Stimulated activated CD4-positive, alpha-beta T cell treated with anti-CD3 and anti-CD28 coated beads, Interleukin-1b, Interleukin-23, amount 100 ng/mL, for 24 hours (primary cell): ENCODE measurements at places on chromosomes 1 and 21.

DNA sequence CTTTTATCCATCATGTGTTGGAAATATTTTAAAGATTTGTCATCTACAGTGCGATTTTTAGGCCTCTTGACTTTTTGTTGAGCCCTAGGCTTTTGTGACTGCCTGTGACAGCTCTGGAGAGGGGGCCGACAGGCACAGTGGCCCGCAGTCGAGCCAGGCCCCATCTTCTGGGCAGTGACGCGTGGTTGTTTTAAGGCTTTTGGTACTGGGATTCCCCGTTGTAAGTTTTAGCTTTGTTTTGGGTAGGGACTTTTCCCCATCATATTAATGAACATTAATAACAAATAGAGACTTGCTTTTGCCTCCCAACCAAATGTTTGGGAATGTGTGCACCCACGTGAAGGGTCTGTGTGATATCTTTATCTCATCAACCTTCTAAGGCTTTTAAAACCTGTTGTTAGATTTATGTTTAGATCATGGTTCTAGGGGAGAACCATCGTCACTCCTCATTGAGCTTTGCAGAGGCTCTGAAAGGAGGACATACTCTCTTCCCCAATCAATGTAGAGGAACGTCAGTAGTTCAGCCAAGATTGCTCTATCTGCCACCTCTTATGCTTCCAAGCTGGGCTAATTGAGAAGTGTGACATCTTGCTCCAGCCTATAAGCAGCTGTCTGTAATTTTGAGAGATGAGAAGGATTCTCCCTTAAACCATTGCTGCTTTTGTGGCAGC is 34.6 kb downstream of the MAPKAPK2 start:
- DNase-seq, result no peak

DNA sequence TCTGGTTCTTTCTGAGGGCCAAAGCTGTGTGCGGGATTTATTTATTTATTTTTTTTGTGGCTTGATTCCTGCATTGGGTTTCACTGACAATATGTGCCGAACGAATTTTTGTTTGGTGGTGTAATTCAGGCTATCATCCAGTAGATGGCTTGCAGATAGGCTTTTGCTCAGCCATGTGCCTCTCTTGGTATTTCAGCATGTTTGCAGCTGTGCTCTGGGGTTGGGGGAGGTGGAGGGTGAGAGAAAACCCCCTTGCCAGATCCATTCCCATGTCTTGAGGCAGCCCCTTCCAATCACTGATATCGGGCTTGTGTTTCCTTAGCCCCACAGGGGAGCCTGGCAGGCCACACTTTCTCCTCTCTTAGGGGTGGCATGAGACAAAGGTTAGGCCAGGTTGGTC is 302.4 kb downstream of the PTGER3 start:
- no peak for DNase-seq

DNA sequence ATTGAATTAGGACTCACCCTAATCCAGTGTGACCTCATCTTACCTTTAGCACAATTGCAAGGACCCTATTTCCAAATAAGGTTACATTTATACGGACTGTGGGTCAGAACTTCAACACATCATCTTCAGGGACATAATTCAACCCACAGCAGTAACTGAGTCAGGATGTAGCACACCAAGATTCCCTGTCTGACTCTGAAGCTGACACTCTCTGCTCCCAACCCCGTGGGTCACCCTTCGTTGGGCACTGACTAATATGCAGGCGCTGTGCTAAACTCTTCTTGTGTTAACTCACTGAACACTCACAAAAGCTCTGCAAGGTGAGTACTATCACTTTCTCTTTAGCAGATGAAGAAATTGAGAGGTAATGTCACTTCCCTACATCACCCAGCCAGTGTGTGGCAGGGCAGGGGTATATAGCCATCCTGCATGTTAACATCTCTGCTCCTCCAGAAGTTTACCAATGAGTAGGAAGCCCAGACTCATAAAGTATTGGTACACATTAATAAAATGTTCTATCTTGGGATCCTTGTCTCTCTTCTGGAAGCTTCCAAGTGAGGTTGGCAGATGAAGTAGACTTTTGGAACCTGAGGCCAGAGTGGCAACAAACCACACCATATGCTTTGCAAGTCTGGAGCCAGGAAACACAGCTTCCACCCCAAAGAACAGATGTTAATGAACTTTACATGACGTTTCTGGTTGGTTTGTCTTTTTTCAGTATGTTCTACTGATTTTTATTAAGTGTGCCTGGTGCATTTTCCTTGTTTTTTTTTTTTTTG is 139.2 kb upstream of the KLHDC7A start:
- DNase-seq, result no peak

DNA sequence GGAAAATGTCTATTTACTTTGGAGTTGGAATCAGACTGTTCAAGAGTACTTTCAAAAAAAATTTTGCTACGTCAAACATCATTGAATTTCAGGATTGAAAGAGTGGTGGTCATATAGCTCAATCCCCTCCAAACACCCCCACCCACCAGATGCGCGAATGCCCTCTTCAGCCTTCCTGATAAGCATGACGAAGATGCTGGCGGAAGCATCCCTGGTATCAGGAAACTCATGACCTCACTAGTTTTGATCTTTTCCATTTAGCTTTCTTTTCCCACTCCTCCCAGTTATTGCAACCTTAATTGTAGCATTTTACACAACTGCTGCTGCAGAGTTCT is 104.4 kb downstream of the LEPR start:
- DNase-seq, result no peak

GRCh38 chr1:67700692-67701410 is 15.8 kb downstream of the GADD45A start:
- DNase-seq, result no peak

DNA sequence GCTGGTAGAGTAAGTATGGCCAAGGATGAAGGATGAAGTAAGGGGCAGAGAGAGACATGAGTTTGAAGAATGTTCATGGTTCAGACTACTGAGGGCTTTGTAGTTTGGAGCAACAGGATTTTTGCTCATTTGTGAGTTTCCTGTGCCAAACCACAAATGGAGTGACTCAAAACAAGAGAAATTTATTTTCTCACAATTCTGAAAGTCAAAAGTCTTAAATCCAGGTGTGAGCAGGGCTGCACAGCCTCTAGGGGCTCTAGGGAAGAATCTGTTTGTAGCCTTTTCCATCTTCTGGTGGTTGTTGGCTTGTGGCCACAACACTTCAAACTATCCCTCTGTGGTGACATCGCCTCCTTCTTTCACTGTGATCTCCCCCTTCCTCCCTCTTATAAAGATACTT is 58.9 kb downstream of the RHOU start:
- DNase-seq, result no peak

DNA sequence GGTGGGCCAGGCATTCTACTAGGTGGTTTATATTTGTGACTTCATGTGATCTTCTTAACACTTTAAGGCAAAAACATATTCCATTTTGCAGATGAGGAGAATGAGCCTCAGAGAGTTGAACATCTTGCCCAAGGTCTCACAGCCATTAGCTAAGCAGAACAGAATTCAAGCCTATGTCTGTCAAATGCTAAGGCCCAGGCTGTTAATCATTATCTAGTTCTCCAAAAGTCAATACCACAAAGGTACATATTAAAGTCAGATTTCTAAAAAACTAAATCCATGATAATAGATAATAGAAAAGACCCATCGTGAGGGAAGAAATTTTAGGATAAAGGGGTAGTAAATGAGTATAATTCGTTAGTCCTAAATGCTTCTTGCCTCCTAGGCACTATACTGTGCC is 234.3 kb downstream of the KCNH1 start:
- no peak for DNase-seq

DNA sequence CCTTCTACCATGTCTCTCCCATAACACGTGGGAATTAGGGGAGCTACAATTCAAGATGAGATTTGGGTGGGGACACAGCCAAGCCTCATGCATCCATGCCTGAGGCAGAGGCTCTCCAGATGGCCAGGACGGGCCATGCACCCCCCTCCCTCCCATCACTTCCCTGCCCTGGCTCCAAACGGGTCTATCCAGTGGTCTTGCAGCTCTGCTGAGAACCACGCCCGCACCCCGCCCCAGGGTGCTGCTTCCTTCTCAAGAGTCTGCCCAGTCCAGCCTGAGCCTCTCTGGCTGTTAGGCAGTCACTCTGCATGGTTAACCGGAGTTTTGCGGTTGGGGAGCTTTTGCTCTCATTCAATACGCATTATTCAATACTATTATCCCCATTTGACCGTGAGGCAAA is 131.5 kb upstream of the TMEM51 start:
- no peak for DNase-seq

DNA sequence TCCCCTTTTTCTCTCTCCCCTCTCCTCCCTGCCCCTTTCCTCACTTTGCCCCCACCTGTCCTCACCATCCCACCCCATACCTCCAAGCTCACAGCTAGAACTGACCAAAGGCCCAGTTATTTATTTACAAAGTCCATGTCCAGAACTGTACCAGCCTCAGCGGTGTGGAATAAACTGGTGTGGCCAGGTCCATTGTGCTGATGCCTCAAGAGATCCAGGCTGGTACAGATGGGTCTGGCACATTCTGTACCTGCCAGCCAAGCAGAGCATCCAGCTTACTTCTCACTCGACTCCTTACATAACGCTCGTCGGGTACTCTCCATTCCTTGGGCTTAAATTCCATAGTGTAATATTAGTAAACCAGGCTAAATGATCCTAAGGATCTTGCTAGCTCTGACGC is 11.8 kb downstream of the PDZK1IP1 start:
- DNase-seq, result no peak

GRCh38 chr1:114821978-114822377 is 32.7 kb upstream of the SYCP1 start:
- DNase-seq, result no peak

GRCh38 chr1:65948609-65949229 is 156.0 kb downstream of the PDE4B start:
- no peak for DNase-seq

- DNase-seq, result no peak
Measured at GRCh38 chr1:230781594-230781993, 34.4 kb downstream of the CAPN9 start.

GRCh38 chr1:231534703-231535159 is 6.3 kb downstream of the TSNAX start:
- no peak for DNase-seq

- DNase-seq, result no peak
Measured at GRCh38 chr1:2617971-2618470, 14.8 kb downstream of the MMEL1 start.

DNA sequence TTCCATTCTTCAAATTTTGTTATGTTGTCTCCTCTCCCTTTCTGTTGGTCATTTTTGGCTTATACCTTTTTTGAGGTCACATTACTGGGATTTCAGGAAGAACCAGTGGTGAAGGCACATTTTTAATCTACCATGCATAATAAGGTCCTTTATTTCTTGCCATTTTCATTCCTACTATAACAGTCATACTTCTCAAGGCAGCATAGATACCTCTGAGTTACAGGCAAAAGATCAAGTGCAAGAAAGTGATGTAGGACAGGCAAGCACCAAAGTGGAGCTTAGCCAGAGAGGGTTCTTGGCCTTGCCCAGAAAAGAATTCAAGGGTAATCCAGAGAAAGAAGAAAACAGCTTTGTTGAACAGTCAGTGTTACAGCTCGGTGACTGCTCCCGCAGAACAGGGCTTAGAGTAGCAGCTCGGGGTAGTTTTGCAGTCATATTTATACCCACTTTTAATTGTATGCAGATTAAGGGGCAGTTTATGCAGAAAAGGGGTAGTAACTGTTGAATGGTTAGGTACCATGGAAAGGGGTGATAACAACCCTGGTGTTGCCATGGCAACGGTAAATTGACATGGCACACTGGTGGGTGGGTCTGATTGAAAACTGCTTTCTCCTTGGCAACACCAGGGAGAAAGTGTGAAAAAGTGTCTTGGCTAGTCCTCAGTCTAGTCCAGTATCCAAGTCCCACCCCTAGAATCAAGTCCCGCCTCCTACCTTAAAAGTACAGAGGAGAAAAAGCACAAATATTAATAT is 39.6 kb upstream of the DOCK7 start:
- no peak for DNase-seq

GRCh38 chr21:14825514-14825974 is 239.3 kb downstream of the NRIP1 start:
- no peak for DNase-seq

DNA sequence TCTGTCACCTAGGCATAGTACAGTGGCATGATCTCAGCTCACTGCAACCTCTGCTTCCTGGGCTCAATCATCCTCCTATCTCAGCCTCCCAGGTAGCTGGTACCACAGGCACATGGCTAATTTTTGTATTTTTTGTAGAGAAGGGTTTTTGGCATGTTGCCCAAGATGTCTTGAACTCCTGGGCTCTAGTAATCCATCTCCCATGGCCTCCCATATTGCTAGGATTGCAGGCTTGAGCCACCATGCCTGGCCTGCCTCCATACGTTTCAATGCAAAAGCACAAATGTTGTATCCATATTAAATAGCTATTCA is 17.6 kb upstream of the GBP3 start:
- DNase-seq, result no peak

GRCh38 chr1:229197265-229197585 is 73.7 kb upstream of the RAB4A start:
- DNase-seq, result no peak

- DNase-seq, result no peak
Measured at GRCh38 chr1:244397131-244397530, 54.6 kb downstream of the ADSS2 start.

- no peak for DNase-seq
Measured at GRCh38 chr1:167486090-167486824, 32.1 kb downstream of the CD247 start.

DNA sequence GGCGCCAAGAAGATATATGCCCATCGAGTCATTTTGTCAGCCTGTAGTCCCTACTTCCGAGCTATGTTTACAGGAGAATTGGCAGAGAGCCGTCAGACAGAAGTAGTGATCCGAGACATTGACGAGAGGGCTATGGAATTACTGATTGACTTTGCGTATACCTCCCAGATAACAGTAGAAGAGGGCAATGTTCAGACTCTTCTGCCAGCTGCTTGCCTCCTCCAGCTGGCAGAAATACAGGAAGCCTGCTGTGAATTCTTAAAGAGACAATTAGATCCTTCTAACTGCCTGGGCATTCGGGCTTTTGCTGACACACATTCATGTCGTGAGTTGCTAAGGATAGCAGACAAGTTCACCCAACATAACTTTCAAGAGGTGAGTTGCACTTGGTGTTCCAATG is 19.1 kb downstream of the KLHL20 start:
- no peak for DNase-seq

DNA sequence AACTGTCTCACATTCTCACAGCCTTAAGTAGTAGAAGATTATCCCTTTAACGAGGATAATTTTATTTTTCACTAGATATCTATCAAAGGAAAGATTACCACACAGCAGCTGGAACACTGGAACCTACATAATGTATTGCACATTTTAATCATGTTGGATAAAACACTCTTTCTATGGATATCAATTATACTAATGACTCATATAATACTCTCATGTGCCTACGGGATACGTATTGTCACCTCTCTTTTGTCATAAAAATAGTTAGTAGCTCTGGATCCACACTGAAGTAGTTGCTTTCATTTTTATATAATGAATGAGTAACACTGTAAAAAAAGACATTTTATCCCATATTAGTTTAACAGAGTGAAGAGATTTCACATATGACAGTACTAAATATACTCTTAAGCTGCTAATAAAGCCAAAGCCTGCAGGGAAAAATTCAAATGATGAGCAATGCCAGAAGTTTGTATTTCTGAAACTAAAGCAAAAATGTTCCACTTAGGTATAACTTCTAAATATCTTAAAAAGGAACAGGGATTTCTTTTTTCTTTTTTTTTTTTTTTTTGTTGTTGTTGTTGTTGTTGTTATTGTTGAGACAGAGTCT is 408.7 kb upstream of the PKN2 start:
- no peak for DNase-seq

- DNase-seq, result no peak
Measured at GRCh38 chr1:223674119-223674890, 8.8 kb upstream of the CAPN8 start.
